H9 (cell line): ENCODE measurements at places on chromosomes 1 and 21. TPM values are rescaled to one million over a fixed set of nuclear protein-coding genes. Genes with fewer than 3 reads are reported as not detected.

DNA sequence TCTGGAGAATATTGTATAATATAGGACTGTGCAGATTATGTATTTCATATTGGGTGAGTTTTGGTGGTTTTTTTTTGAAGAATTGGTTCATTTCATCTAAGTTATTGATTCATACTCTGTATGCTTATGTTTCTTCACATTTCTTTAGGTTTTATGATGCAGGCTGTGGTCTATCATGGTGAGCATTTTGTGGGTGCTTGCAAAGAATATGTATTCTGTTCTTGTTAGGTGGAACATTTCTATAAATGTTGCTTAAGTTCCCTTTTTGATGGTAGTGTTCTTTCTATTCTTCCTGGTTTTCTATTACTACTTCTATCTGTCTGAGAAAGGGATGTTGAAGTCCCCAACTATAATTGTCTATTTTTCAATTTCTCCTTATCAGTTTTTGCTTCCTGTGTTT, 42.6 kb downstream of the PKN2 start:
- DNase-seq, result no peak
- peaks cover 10% of the 10 kb centered on the region for H3K36me3 ChIP-seq
- no peak overlapping the region for H3K4me3 ChIP-seq
- no peaks in the 10 kb centered on the region; the same call in 1 of the 2 replicates for H3K4me1 ChIP-seq
- H3K27me3 ChIP-seq, result no peaks in the 10 kb centered on the region
- H3K27ac ChIP-seq, result no peak overlapping the region

- peak overlapping the region; percentile 53 for H3K4me3 ChIP-seq
- H3K4me1 ChIP-seq, result peaks cover 8% of the 10 kb centered on the region; the same call in 1 of the 2 replicates
- DNase-seq, result no peak
- 0 out of 2 replicates have a peak, but pooled peaks cover 3% of the 10 kb centered on the region for H3K36me3 ChIP-seq
- no peak overlapping the region for H3K27ac ChIP-seq
These were observed 3.0 kb downstream of the APP start for GRCh38 chr21:26167593-26167992.

DNA sequence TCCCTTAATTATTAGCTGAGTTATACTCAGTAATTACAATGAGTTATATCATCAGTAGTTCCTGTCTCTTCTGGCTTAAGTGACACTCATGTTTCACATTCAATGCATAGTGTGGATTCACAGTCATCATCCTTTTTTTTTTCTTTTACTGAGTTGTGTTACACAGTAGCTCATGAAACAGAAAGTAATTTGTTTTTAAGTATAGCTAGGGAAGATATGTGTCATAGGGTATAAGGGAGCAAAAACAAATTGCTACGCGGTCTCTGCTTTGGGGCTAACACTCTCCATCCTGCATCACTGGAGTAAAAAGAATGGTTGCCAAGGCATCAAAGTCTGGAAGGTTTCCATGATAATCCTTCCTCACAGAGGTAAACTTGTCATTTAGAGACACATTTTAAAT, 971.7 kb upstream of the NCAM2 start:
- H3K4me3 ChIP-seq, result no peak overlapping the region
- H3K36me3 ChIP-seq, result no peaks in the 10 kb centered on the region
- no peak for DNase-seq
- H3K27ac ChIP-seq, result no peak overlapping the region

GRCh38 chr1:92464588-92465255, 22.0 kb downstream of the GFI1 start:
- no peak overlapping the region for H3K27ac ChIP-seq
- H3K4me1 ChIP-seq, result no peaks in the 10 kb centered on the region
- no peak for DNase-seq
- no peaks in the 10 kb centered on the region for H3K27me3 ChIP-seq
- no peak overlapping the region for H3K4me3 ChIP-seq

GRCh38 chr1:3918966-3919611, 19.0 kb upstream of the C1orf174 start:
- no peak overlapping the region for H3K4me3 ChIP-seq
- H3K27me3 ChIP-seq, result no peaks in the 10 kb centered on the region

DNA sequence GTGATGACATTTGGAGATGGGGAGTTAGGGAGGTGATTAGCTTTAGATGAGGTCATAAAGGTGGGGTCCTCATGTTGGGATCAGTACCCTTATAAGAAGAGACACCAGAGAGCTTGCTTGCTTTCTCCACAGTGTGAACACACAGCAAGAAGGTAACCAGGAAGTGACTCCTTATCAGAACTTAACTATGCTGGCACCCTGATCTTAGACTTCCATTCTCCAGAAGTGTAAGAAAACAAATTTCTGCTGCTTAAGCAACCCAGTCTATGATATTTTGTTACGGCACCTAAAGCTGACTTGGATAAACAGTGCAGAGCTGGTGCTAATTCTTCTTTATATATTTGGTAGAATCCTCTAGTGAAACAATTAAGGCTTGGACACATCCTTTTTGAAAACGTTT, 346.0 kb downstream of the AGBL4 start:
- DNase-seq, result no peak
- no peaks in the 10 kb centered on the region for H3K27me3 ChIP-seq
- no peak overlapping the region for H3K27ac ChIP-seq
- no peaks in the 10 kb centered on the region for H3K36me3 ChIP-seq
- no peaks in the 10 kb centered on the region for H3K4me1 ChIP-seq

GRCh38 chr1:41500378-41500777, 15.9 kb upstream of the EDN2 start:
- no peak for DNase-seq
- no peak overlapping the region for H3K27ac ChIP-seq
- no peaks in the 10 kb centered on the region for H3K36me3 ChIP-seq
- no peaks in the 10 kb centered on the region; the same call in 1 of the 2 replicates for H3K27me3 ChIP-seq

DNA sequence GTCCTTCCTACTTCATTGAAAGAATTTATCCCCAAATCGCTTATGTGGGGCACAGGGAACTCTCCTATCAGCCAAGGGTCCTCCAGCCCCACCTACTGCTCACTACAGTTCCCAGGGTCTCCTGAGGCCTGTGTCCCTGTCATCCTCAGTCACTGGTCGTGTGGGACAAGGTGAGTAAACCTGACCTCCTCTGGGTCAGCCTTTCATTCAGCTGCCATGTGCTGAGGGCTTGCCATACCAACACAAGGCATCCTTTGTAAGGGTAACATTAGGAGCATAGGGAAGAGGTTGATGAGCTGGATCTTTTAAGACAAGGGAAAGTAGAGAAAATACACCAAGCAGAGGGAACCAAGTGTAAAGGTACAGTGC, 11.2 kb upstream of the SNAPIN start:
- peaks cover 22% of the 10 kb centered on the region; the same call in 2 of the 3 replicates for H3K36me3 ChIP-seq
- DNase-seq, result peak; percentile 58
- peak overlapping the region; percentile 47; the same call in 1 of the 3 replicates for H3K4me3 ChIP-seq
- H3K27ac ChIP-seq, result no peak overlapping the region

DNA sequence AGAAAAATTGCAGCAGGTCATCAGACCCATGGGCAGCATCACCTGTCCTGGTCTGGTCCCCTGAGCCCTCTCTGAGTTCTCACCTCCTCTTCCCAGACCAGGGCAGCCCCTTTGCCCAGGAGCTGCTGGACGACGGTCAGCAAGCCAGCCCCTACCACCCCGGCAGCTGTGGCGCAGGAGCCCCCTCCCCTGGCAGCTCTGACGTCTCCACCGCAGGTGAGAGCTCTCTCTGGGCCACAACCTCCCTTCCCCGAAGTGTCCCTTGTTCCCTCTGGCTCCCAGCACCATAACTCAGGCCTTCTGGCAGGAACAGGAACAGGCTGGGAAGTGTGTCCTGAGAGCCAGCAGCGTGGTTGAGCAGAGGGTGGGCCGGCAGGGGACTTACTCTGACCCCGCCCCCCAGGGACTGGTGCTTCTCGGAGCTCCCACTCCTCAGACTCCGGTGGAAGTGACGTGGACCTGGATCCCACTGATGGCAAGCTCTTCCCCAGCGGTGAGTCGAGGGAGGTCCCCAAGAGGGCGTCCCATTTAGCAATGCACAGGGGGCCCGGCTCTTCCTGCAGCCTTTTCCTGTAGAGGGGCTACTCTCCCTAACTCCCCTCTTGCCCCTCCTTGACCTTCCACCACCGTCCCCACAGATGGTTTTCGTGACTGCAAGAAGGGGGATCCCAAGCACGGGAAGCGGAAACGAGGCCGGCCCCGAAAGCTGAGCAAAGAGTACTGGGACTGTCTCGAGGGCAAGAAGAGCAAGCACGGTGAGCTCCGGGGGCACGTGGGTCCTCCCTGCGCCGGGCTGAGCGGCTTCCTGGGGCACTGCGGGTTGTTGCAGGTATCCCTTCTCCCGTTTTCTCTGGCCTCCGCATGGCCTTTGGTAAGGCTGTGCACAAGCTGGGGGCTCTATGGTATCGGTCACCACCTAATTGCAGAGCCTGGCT, 2.4 kb downstream of the ELF3 start:
- H3K27me3 ChIP-seq, result no peaks in the 10 kb centered on the region
- no peak for DNase-seq
- no peak overlapping the region for H3K4me3 ChIP-seq
- H3K27ac ChIP-seq, result no peak overlapping the region
- H3K4me1 ChIP-seq, result peaks cover 10% of the 10 kb centered on the region

DNA sequence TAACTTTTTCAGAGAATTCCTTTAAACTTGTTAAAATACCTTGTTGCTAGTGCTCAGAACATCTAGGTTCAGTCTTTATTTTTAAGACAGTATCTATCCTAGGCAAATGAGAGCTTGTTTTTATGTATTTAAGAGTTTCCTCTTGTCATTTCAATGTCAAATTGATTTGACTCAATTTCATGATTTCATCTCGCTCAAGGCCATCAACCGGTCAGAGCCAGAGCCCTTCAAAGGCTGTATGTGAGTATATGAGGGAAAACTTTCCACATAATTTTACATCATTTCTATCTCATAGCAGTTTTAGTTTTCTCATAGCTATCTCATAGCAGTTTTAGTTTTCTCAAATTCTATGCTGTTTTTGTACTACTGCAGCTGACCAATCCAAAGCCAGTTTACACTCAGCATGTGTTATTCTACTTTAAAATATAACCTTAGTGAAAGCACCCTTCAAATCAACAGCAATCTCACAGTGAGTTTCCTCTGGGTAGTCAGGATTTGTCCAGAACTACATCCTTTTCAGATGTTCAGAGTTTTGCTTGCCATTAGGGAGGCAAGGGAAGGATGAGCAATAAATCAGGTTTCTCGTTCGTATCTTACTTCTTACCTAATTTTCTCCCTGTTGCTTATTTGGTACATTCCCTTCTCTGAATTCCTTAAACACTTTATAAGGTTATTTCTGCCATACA, 12.7 kb downstream of the HNRNPU start:
- peaks cover 96% of the 10 kb centered on the region for H3K36me3 ChIP-seq
- no peaks in the 10 kb centered on the region for H3K4me1 ChIP-seq
- no peak for DNase-seq
- no peak overlapping the region for H3K27ac ChIP-seq
- H3K27me3 ChIP-seq, result no peaks in the 10 kb centered on the region

GRCh38 chr1:171666114-171666769, 13.8 kb upstream of the MYOC start:
- H3K36me3 ChIP-seq, result no peaks in the 10 kb centered on the region
- H3K27me3 ChIP-seq, result no peaks in the 10 kb centered on the region
- DNase-seq, result no peak
- H3K27ac ChIP-seq, result no peak overlapping the region

The KANK4 gene
- total RNA-seq, result 0.11 and 0.15 TPM in 2 replicates

The CRYAA gene
- not detected in 2 replicates for total RNA-seq

The MIXL1 gene
- total RNA-seq, result 4.7 and 4.9 TPM in 2 replicates

The SLAMF8 gene
- not detected in 2 replicates for total RNA-seq

The NBPF6 gene
- not detected in 2 replicates for total RNA-seq

The FABP3 gene
- total RNA-seq, result 9.0 and 10.2 TPM in 2 replicates

The ANP32E gene
- total RNA-seq, result 103 and 106 TPM in 2 replicates

The CHI3L2 gene
- not detected in 2 replicates for total RNA-seq

The BEST4 gene
- total RNA-seq, result 1.1 and 1.3 TPM in 2 replicates

The PWP2 gene
- 6.0 and 6.3 TPM in 2 replicates for total RNA-seq

The VTCN1 gene
- 0.09 and 0.33 TPM in 2 replicates for total RNA-seq

The ROR1 gene
- total RNA-seq, result 75.9 and 76.4 TPM in 2 replicates

The RHBDL2 gene
- total RNA-seq, result 0.15 TPM in 1 of 2 replicates, not detected in the other
